ENCODE measurements at places on chromosomes 1 and 21. TPM values are rescaled to one million over a fixed set of nuclear protein-coding genes. Genes with fewer than 3 reads are reported as not detected.

Gene ERVH48-1
- not detected for total RNA-seq

Gene ATP6V1G3
- total RNA-seq: not detected

Gene BACE2
- 81.5 TPM for total RNA-seq

DNA sequence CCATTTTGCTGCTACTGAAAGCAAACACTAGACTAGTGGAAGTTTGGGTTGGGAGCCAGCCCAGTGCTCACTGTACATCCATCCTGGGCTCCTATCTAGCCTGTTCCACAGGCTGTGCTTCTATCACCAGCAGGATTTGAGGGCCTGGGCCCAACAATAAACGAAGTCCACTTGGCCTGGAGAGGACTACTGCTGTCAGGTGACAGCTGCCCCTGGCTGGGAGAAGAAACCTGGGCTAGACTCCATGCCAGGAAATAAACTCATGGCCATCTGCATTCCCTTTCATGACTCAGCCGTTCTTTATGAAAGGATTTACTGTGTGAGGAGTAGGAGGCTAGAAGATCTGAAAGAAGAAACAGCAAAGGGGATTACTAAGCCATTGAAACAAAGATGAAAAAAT, 35.5 kb downstream of the COLGALT2 start:
- DNase-seq: no peak

- DNase-seq: no peak
These were observed 21.3 kb upstream of the FCRL2 start for GRCh38 chr1:157798211-157798610.

DNA sequence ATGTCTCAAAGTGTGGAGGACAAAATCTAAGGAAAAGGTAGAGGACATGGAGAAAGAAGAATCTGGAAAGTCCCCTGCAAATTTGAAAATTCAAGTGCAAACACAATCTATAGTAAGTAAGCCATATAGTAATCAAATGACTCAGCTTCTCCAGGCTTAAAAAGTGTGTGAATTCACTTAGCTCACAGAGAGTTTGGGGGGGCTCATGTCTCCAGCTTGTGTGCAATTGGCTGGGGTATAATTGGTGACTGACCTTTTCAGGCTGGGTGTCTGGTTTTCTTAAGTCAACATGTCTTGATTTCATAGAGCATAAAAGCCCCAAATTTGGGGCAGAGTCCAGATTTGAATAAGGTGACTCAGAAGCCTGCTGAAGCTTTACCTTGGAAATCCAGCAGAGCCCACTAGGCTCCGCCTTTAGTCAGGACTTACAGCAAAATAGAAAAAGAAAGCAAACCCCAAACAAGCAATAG, 8.6 kb downstream of the CLDN14 start:
- no peak for DNase-seq

Measured in urinary bladder (tissue), 4 donors.